ENCODE measurements at places on chromosomes 1 and 21.

GRCh38 chr1:25533775-25534409, 9.5 kb upstream of the LDLRAP1 start:
- no peak for DNase-seq

GRCh38 chr1:155171836-155172731, 1.0 kb downstream of the KRTCAP2 start:
- no peak for DNase-seq

DNA sequence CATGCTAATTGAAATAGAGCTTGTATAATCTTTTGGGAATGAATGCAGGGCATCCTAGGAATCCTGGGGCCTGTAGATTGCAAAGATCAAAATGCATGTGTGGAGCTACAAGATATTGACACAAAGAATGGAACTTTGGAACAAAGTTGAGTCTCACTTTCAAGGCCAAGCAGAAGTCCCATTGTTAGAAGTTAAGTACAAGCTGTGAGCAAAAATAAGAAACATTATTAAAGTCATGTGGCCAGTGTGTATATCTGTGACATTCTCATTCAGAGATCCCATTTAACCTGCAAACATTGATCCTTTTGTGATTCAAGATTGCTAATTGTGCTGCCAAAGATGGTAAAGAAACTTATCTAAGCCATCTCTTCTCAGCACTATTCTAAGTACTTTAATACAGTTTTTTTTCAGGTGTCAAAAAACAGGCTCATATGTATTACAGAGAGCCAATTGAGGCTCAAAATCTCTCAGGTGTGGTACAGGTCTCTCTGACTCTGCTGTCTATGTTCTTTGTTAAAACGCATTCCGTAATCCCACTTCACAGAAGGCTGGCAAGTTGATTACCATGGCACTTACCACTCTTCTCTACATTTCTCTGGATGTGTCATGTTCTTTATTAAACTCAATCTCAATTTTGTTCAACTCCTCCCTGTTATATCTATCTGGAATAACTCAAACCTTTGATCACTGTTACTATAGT, 704.4 kb upstream of the NEGR1 start:
- DNase-seq, result no peak

DNA sequence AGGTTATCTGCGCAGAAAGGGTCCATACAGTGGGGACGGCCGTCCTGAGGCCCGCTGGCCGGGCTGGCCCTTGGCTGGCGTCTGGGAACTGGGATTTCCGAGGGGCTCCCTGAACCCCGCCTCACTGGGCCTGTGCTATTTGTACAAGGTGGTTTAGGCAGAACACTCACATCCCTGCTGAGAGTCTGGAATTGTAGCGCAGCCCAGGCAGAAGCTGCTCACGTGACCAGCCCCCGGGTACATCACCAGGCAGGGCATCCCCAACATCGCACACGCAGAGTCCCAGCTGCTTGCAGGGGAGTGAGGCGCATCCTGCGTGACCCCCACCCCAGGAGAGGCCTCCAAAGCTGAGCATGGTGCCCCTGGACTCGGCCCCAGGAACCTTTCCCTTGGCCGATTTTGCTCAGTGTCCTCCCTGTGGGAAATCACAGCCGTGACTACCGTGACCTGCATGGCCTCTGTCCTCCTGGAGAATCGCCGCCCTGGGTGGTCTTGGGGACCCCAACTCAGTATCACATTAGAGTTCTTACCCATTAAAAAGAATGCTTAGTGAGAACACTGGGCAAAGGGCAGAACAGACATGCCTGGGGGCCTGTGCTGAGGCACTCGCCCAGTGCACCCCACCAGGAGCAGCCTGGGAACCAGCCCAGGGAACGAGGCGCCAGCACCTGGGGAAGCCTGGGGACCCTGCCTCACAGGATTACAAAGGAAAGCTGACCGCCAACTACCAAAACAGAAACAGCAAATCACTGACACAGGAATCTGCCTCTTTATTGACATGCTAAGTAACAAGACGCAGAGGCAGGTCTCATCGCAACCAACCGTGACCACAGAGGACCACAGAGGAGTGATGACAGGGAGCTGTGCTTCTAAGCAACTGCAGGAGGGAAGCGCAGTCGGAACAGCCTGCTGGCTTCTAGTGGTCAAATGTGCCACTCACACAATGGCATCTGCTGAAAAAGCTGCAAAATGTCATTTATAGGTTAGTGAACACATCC, 33.5 kb downstream of the UBE2G2 start:
- DNase-seq, result no peak

DNA sequence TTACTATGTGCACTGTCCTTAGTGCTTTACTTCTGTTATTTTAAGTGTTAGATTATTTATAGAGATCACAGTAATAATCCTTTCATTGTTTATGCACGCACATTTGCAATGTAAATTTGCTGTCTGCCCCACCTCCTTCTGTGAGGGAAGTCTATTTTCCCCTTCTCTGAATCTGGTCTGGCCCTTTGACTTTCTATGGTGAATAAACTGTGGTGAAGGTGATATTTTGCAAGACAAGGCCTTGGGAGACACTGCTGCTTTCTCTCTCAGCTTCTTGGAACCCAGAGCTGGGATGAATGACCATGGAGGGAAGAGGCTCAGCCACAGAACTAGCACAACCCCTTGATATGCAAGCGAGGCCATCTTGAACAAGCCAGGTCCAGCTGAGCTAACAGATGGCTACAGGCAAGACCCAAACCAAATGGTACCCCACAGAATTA, 156.3 kb downstream of the ST6GALNAC3 start:
- DNase-seq, result no peak

DNA sequence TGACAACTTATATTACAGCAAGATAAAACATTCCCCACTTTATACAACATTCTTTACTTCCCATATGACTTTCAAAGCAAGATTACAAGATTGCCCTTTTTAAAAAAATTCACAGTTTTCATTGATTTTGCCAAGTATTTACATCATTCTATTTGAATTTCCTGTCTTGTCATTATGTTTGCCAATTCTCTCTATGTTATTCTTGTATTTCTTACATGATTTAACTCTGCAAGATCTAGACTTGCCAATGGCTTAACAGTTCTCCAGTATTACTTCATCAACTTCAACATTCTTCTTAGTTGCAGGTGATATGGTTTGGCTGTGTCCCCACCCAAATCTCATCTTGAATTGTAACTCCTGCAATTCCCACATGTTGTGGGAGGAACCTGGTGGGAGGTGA, 31.6 kb downstream of the FMO4 start:
- DNase-seq, result no peak

DNA sequence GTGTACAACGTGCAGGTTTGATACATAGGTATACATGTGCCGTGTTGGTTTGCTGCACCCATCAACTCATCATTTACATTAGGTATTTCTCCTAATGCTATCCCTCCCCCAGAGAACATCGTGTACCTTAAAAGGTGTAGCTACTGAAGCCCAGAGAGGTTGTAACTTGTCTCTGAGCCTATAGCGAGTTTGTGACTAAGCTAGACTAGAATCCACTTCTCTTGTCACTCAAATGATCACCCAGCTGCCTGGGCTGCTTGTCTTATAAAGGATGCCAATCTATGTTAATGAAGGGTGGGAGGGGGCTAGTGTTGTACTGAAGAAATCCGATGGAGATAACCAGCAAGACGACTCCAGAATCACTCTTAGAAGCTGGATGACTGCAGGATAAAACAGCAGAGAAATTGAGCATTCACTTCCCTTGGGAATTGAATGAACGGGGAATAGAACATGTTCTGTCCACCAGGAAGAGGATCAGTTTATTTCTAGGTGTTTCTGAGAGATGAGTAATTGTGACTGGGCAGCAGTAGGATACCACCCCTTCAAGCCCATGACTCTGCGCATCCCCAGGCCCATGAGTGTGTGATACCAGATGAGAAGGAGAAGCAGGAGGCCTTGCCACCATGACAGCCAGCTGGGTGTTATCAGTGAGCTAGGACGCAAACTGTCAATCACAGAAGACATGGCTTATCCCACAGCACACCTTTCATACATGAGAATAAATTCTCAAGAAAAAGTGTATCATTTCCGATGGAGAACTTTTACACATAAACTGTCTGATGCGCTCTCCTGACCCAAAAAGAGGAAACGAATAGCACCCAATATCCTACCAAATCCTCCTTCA, 390.4 kb downstream of the NTNG1 start:
- DNase-seq, result no peak

GRCh38 chr1:206422525-206422924, 47.8 kb upstream of the IKBKE start:
- DNase-seq, result no peak

DNA sequence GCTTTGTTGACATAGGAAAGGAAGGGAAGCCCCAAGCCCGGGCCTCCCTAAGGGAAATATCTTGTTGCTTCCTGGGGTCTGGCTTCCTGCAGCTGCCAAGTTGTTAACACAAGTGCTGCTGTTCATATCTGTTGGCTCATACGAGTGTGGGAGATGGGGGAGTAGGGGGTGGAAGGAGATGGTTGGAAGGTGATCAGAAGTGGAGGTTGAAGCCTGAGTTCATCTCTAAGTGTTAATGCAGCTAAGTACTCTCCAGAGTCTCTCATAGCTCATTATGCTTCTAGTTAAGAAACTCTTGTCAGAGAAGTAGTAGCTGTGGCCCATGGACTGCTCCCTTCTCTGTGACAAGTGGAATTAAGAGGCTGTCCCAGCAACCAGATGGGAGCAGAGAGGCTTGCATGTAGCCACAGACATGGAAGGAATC, 319.2 kb upstream of the SPAG17 start:
- no peak for DNase-seq
